ENCODE measurements at places on chromosomes 3 and 15. TPM values are rescaled to one million over a fixed set of nuclear protein-coding genes. Genes with fewer than 3 reads are reported as not detected.

PLSCR2 gene
- total RNA-seq, result 2.6 TPM

CLEC3B gene
- total RNA-seq, result 58.9 TPM

CYP11A1 gene
- total RNA-seq, result 2.4 TPM

SPINT1 gene
- 138 TPM for total RNA-seq

DNA sequence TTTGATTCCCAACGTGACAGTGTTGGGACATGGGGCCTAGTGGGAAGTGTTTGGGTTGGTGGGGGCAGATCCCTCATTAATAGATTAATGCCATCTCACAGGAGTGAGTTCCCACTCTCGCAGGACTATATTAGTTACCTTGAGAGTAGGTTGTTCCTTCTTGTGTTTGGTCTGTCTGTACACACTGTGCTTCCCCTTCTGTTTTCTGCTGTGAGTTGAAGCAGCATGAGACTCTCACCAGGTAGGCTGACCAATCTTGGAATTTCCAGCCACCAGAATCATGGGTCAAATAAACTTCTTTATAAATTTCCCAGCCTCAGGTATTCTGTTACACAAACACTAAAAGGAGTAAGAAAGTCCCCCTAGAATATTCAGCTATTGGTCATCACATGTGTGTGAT lies 145.4 kb downstream of the ERC2 start:
- DNase-seq, result no peak

SLC25A36 gene
- total RNA-seq, result 80.7 TPM

DNA sequence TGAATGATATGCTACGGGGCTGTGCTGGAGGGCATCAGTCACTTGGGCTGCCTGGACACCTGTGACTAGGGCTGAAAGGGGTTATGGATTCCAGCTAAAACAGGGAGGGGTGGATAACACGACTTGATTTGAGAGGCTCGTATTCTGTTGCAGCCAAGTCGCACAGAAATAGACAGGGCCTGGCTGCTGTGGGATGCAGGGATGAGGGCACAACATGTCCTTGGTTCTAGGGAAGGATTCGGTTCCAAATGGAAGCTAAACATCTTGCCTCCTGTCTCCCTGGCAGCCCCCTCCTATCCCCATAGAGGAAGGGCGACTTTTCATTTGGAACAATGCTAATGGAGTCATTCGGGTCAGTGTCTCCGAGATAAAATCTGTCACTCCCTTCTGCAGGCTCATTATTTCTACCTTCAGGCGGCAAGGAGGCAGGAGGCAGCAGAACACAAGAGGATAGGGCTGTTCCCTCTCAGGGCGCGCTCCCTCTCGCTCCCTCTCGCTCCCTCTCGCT lies 433.8 kb upstream of the RBMS3 start:
- DNase-seq, result no peak

MAP3K13 gene
- 44.2 TPM for total RNA-seq

HRG gene
- not detected for total RNA-seq

PFN2 gene
- total RNA-seq, result 169 TPM

GRCh38 chr3:113018536-113019181 lies 27.9 kb downstream of the GTPBP8 start:
- no peak for DNase-seq

DNA sequence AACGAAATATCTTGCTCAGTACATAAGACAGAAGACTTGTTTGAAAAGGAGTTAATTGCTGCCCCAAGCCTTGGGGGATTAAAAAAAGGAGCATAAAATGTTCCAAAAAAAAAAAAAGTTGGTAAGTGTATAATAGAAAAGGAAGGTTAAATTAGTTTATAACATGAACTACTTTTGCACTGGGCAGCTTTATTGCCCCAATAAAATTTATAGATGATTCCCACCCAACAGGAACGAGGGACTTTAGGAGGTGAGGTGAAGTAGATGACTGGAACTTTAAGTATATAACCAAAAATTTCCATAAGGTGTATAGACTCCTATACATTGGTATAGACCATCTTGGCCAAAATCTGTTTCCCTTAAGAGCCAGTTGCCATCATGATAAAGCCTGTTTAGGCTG lies 14.8 kb downstream of the PPP2R3A start:
- DNase-seq, result no peak

DNA sequence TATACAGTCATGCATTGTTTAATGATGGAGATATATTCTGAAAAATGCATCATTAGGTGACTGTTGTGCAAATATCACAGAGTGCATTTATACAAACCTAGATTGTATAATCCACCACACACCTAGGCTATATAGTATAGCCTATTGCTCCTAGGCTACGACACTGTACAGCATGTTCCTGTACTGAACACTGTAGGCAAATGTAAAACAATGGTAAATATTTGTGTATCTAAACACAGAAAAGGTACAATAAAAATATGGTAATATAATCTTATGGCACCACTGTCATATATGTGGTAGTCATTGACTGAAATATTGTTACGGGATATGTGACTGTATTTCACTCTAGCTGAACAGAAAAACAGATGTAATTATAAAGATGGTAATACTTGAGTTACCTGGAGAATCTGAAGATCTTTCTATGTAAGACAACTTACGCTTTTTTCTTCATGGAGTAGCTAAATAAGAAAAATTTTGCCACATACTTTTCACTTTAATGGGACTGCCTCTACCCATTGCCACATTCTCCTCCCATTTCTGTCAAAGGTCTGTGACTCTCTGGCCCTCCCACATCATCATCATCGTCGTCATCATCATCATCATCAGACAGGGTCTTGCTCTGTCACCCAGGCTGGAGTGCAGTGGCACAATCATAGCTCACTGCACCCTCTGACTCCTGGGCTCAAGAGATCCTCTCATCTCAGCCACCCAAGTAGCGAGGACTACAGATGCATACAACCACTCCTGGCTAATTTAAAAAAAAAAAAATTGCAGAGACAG lies 7.2 kb downstream of the PCOLCE2 start:
- DNase-seq, result no peak

DNA sequence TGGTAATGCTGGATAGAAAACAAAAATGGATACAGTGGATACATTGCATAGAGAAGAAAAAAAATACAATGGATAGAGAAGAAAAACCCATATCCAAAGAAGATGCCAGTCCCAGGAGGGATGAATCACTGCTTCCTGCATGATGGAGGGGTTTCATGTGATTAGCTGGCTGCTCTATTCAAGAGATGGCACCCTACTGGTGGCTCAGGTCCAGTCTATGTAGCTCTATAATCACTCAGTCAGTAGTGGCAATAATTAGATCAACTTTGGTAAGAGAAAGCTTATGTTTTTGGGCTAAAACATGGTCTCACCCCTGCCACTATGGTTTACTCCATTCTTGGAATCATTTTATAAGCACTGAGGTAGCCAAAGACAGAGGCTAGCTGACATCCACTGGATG lies 33.7 kb upstream of the NOX5 start:
- DNase-seq, result no peak

DNA sequence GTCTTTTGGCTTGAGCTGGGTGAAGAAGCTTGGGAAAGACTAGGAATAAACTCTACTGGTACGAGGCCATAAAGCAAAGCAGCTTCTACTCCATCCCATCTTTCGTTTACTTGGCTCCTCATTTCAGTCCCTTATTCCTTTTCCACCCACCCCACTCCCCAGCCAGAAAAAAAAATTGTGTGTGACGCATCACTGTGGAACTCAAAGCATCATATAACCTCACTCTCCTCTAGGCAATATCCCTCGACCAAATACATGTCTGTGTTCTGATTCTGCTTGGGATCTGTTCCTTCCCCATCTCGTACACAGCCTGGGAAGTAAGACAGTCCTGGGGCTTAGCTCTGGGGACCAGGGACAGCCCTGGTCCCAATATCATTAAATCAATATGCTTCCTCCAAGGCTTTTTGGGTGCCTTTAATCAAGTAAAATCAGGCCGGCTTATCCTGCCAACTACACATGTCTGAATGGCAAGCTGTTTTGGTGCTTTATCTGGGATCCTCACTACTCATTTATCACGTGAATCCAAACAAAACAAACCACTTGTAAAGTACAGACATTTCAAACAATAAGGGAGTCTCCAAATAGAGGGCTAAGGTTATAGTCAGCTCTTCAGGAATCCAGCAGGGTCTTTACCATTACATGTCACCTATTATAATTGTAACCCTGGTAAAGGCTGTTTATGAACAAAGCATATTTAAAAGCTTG lies 74.9 kb upstream of the ZBED2 start:
- no peak for DNase-seq

- DNase-seq, result no peak
Observed at GRCh38 chr3:184656829-184657681, 54.8 kb downstream of the MAGEF1 start.

DNA sequence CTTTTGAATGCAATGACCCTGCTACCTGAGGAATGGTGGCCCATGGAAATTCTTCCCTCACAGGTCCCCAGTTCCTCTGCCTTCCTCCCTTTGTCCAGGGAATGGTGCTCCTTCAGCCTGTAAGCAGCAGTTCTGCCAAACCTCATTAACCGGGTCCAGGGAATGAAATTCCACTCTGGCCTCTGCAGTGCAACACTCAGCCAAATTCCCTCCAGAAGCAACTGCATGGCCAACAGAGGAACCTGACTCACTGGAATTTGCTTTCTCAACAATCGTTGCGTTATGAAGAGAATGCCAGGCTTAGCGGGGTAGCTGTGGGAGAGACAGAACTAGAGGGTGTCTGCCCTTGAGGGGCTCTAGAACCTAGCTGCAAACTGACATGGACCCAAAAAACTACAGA lies 449.4 kb upstream of the PROK2 start:
- DNase-seq, result no peak

- DNase-seq, result no peak
Observed at GRCh38 chr3:44223299-44223698, 18.4 kb upstream of the TOPAZ1 start.

DNA sequence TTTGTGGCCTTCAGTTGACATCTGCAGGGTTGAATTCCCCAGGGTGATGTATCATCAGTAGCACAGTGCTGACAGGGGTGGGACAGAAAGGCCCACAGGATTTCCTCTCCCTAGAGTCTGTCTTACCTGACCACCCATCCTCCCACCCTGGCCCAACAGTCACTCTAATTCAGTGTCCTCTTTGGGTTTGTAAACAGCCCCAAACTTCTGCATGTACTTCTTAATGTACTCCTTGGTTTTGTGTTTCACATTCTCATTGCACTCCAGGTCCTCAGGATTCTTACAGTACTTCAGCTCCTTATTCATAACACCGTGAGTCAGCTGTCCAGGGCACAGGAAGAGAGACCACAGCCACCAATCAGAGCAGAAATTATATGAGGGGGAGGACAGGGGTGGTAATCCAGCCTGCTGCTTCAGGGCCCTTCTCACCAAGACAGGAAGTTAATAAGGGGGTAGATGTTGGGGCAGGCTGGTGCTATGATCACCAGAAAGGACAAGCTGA lies 37.5 kb downstream of the NBEAL2 start:
- DNase-seq, result no peak

- no peak for DNase-seq
Observed at GRCh38 chr3:184144505-184144904, 9.3 kb downstream of the EIF2B5 start.

DNA sequence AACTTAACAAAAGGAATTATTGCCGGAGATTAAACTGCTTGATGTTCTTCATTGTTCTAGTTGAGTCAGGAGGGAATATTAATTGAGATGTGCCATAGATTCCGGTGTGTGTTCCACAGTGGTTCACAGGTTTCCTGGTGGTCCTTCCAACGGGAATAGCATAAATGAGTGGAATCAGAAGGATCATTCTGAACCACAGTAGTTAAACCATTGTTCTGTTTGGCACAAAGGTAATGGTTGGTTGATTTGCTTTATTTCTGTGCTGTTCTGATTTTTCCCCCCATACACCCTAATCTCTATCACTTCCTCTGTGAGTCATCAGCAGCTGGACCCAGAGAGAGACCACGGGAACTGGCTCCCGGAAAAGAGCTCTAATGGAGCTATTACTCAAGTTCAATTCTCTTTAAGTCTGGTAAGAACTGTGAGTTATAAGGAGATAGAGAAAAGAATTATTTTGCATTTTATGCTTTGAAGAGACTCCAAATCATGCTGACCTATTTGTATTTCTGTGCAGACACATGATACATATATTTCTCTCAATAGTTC lies 627.2 kb downstream of the ZIC1 start:
- no peak for DNase-seq

FSIP1 gene
- total RNA-seq, result 1.4 TPM

- no peak for DNase-seq
Observed at GRCh38 chr15:60407415-60407805, 9.6 kb upstream of the ANXA2 start.

GRCh38 chr3:20123131-20123652 lies 62.8 kb downstream of the SGO1 start:
- no peak for DNase-seq

GRCh38 chr3:144663456-144664436 lies 692.1 kb downstream of the DIPK2A start:
- no peak for DNase-seq

DNA sequence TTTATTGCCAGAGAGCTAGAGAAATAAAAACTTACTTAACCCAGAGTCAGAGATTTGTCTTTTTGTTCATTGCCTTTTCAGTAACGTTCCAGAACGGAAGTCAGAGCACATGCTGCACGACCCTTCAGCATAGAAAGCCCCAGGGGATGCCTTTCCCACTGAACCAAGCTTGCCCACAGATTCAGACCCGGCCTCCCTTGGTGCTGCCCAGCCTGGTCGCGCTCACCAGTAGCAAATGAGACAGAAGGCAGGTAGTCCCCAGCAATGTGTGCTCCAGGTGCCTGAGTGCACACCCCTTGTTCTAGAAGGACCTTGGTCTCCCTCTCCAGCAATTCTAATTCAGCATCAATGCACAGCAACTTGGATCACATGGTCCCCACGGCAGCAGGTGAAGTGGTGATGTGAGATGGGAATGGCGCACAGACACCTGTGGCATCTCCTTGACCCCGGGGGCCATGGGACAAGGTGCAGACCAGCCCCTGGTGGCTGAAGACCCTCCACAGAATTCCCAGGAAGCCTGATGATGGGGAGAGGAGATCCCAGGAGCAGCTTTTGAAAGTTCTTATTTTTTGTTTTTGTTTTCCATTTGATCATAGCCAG lies 91.8 kb upstream of the IQSEC1 start:
- DNase-seq, result no peak

DNA sequence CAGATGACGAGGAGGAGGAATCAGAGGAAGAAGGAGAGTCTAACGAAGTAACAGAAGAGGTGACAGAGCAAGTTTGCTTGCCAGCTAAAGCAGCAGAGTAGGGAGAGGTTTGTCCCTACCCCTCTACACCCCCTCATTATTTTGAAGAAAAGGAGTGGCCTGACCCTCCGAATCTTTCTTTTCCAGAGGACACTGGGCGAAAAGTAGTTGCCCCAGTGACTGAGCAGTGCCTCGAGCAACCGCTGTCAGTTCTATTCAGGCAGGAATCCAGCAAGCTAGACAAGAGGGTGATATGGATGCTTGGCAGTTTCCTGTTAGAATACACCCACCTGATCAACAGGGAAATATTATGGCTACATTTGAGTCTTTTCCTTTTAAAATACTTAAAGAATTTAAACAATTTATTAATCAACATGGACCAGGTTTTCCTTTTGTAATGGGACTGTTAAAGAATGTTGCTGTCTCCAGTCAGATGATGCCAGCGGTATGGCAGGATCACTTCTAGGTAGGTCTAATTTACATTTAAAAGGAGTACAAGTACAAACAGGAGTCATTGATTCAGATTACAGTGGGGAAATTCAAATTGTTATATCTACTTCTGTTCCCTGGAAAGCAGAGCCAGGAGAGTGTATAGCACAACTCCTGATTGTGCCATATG lies 31.9 kb upstream of the ACVR2B start:
- no peak for DNase-seq

Measured in ureter (tissue), 1 donor.